ENCODE measurements at places on chromosomes 6 and 20.

GRCh38 chr6:146028252-146028795, 538 bp upstream of the GRM1 start:
- DNase-seq, result peak; percentile 56

DNA sequence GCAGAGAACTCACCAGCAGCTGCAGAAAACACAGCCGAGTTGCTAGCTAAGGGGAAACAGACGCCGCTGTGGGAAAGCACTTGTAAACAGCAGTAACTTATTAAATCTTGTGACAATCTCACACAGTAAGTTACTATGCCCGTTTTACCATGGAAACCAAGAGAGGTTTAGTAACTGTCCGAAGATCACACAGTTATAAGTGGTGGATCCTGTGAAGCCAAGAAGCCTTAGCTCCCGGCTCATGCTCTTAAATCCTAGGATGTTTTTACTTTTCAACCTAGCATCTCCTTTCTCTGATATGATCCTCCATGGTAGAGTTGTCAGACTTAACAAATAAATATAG, 1.5 kb upstream of the SULF2 start:
- no peak for DNase-seq

- DNase-seq, result no peak
These were observed 23.9 kb upstream of the DACT2 start for GRCh38 chr6:168343239-168344150.

GRCh38 chr6:84764332-84765049, at the start of gene TBX18:
TBX18 (minus strand) TSS chr6:84764598; CDS start chr6:84764181, 417 bp downstream.
- DNase-seq, result peak; percentile 97
